ENCODE measurements at places on chromosomes 1 and 21.

- DNase-seq = no peak
Measured at GRCh38 chr1:228352677-228353481, 53.8 kb downstream of the TRIM11 start.

DNA sequence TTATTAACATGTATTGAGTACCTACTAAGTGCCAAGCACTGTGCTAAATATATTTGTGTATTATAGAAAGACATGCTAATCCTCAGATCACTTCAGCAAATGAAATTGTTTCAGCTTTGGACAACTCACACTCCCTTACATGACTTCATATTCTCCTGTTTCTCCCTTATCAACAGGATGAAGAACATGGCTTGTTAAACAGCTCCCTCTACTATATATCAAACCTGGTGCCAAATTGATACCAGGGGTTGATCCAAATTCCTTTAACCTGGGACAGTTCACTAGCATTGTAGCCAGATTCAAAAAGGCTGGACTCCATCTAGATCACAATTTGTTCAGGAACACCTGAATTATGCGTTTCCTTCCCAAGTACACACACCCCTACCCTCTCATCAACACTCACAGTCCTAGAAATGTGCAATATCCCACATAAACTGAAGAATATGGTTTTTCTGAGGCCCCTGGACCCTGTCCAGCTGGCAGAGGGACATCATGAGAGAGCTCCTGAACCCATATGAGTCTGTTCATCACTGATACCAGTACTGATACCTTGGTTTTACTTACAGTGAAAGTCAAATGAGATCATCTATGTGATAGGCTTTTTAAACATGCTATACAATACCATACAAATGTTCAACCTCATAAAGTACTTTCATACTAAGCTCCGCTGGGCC is 47.0 kb upstream of the PALMD start:
- no peak for DNase-seq

GRCh38 chr1:83516369-83516768 is 482.6 kb downstream of the TTLL7 start:
- no peak for DNase-seq

GRCh38 chr1:32966900-32967299 is 2.3 kb upstream of the RNF19B start:
- no peak for DNase-seq

DNA sequence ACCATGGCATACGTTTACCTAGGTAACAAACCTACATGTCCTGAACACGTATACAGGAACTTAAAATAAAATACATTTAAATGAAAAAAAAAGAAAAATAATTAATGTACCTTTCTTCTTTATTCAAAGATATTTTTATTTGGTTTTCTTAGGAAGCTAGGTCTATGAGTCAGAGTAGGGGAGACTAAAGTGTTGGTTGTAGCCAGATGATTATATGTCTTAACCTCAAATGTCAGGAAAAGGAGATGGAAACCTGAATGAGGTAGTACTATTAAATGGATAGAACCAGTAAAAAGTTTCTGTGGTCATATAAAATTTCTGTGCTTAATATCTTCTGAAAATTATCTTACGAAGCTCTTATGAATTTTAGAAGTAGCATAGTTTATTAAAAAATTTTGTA is 275.8 kb downstream of the KCTD3 start:
- no peak for DNase-seq

DNA sequence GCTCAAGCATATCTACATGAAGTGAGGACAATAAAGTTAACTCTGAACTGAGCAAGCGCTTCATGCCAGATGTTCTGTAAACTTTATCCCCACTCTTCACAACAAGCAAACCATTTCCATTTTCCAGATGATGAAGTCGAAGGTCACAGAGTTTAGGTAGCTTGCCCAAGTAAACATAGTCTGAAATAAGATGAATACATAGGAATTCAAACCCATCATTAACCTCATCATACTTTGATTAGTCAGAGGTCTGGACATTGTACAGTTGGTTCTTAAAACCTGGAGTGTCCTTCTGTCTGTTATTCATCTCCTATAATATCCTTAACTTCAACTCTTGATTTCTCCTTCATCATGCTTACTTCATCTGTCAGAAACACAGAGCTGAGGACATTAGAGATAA is 180.3 kb upstream of the C8B start:
- DNase-seq = no peak

DNA sequence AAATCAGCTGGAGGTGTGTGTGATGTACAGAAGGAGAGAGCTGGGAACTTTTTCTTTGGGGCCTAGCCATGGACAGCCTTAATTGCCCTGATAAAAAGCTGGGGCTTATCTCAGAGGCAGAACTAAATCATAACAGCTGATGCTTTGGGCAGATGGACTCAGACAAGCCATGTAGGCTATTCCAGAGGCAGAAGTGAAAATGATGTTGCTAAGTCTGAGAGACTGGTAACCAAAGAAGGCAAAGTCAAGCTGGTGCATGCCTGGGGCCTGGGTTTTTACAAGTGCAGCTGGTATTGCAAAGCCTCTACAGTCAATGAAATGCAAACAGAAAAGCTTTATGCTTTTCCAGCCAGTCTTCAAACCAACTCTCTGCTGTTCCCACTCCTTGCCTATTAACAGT is 39.0 kb upstream of the LMX1A start:
- no peak for DNase-seq

DNA sequence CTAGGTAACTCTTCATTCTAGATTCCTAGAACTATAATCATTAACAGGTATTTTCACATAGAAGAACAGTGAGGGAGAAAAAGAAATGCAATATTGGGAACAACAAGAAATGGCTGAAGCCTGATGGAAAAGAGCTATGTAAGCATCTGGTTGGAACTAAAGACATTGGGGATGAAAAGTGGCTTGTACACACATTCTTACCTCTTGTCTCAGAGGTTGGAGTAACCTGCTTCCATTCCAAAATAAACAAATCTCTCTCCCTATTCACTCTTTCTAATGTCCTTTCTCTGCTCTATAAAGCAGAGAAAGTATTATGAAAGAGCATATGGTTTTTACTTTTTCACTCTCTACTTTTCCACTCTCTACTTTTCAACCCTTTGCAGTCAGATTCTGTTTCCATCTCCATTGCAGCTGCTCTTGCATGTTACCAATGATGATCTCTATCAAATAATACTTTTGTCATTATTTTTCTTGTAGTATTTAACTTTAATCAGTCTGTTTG is 37.5 kb downstream of the CMPK1 start:
- DNase-seq = no peak

- DNase-seq = no peak
Measured at GRCh38 chr1:51280321-51280978, 44.4 kb downstream of the RNF11 start.

DNA sequence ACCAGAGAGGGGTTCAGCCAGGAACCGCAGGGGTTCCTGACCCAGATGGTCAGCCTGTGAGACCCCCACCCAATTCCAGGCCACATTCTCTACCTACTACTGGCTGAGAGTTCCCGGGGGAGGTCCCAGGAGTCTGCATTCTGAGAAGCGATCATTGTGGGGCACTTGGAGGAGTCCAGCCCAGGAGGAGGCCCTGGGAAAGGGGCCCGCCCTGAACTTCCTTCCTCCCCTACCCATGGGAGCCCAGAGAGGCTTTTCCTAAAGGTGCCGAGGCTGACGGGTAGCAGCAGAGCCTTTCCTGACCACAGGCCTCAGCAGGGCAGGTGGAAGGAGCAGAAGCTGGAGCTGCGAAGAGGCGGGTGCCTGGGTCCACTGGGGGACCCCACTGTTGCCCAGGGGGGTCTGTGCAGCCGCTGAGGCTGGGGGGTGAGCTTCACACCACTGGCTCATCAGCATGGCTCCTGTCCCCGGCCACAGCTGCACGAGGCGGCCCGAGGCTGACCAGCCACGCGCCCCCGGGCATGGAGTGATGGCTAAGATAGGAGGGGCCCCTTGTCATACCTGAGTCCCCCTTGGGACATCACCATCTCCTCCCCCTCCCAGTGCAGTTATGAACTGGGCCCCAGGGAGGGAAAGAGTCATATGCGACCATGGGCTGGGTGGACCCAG is 127.7 kb downstream of the PRDM16 start:
- DNase-seq = no peak

DNA sequence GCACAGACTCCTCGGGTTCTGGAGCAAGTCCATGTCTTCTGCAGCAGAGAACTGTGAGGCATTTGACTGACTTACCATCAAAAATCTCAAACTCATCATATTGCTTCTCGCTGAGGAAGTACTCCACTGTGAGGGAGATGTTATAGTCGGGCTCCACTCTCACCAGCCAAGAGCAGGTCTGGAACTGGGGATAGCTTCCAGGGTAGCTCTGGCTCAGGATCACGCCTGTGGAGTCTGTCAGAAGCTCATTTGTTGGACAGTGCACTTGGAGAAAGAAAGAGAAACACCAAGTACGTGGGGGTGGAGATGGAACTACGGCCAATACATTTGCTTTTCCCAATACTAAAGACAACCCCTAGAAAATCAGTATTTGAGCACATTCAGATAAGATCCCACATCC is 111.1 kb downstream of the ZSCAN20 start:
- no peak for DNase-seq

DNA sequence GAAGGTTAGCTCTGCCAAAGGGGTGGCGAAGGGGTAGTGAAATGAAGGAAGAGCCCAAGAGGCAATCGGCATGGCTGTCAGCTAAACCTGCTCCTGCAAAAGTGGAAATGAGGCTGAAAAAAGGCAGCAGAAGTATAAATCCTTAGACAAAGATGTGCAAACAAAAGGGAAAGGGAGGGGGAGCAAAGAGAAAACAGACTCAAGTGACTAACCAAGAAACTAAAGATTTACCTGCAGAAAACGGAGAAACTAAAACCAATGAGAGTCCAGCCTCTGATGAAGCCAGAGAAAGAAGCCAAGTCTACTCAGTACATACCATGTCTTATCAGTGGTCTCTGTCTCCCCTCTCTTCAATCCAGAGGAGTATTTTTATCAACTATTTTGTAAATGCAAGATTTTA is 25.4 kb downstream of the SCAF4 start:
- DNase-seq = no peak

- DNase-seq = no peak
Measured at GRCh38 chr21:17759511-17760178, 59.5 kb downstream of the C21orf91 start.

GRCh38 chr1:212792396-212792908 is 758 bp downstream of the TATDN3 start:
- no peak for DNase-seq

DNA sequence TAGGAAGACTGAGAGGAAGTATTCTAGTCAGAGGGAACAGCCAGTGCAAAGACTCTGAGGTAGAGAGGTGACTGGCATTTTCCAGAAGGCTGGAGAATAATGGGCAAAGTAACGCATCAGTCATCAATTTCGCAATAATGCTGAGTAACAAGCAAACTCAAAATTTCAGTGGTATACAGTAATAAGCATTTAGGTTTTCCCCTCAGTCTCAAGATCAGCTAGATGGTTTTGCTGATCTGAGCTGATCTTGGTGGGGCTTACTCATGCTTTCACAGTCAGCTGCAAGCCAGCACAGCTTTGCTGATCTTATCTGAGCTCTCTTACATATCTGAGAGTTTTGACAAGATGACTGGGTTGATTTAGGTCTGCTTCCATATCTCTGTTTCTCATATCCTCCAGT is 108.7 kb downstream of the TSEN15 start:
- no peak for DNase-seq

- no peak for DNase-seq
Measured at GRCh38 chr1:45299296-45299695, 27.4 kb upstream of the HPDL start.

DNA sequence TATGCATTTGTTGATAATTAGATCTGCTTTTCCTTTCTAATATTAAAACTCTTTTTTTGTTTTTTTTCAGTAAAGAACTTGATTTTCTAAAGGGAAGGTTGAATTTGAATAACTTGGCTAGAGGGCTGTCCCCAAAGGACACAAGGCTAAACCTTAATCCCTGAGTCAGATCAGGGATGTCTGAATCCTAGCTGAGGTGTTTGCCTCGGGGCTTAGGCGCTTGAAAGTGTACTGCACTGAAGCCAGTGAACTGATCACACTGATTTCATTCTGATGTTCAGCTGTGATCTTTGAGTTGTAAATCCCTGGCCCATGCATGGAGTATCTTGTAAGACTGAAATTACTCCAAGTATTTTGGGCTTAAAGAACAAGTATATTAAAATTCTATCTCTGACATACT is 42.8 kb downstream of the MTR start:
- DNase-seq = no peak

- DNase-seq = no peak
Measured at GRCh38 chr1:55622074-55622473, 406.9 kb upstream of the USP24 start.

- DNase-seq = no peak
Measured at GRCh38 chr1:42221952-42222606, 57.5 kb upstream of the GUCA2A start.

- no peak for DNase-seq
Measured at GRCh38 chr1:89200663-89201062, 1.9 kb upstream of the GBP4 start.

DNA sequence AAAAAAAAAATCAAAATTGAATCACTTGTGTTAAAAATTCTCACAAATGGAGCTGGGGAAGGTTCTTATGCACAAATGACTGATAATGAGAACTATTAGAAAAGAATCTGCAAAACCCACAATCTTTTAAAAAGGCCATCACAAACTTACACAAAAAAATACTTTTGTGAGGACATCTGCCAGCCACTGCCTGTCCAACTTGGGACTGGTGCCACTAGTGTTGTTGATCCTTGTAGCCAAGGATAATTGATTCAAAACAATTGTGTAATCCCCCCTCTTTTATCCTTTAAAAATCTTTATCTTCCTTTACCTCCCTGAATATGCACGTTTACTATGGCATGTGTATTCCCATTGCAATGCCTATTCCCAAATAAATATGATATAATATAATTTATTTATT is 39.2 kb upstream of the THEM4 start:
- no peak for DNase-seq

DNA sequence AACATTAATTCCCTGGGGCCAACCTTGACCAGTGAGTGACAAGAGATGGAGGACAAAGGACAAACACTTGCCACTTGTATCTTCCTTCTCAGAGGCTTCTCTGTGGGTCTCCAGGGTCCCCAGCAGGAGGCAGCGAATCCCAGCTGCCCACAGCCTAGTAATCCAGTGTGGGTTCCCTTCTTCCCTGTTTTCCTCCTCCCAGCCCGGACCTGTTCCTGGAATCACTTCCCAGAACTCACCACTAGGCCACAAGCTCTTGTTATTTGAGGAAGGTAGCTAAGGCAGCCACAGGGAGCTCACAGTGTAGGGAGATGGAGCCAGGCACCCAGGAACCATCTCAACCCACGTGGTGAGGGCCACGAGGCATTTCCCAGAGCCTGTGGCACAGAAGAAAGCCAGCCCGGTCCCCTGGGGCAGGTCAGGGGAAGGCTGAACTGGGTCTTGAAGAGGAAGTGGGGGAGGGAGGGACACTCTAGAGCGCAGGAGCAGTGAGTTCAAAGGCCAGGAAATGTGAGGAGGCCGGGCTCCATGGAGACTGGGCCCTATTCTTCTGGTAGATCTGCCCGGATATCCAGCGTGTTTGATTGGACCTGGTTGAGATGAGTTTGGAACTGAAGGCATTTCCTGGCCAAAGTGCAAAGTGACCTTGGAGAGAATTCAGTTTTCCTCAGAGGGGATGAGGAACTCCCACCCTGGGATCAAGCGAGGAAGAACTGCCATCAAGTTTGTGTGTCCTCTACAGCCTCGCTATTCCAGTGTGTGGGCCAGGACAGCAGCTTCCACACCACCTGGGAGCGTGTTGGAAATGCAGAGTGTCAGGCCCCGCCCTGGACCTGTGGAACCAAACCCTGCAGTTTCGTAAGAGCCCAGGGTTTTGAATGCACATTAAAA is 20.3 kb upstream of the C2CD2 start:
- DNase-seq = no peak

GRCh38 chr1:190170321-190170720 is 307.3 kb downstream of the BRINP3 start:
- no peak for DNase-seq

All from esophagus squamous epithelium (tissue), 5 donors.